Thymus (tissue), 14 donors: ENCODE measurements at places on chromosomes 6 and 20. TPM values are rescaled to one million over a fixed set of nuclear protein-coding genes. Genes with fewer than 3 reads are reported as not detected.

- H3K4me3 ChIP-seq = no peak overlapping the region
- DNase-seq = no peak
These were observed 222.8 kb upstream of the CITED2 start for GRCh38 chr6:139597087-139597763.

DNA sequence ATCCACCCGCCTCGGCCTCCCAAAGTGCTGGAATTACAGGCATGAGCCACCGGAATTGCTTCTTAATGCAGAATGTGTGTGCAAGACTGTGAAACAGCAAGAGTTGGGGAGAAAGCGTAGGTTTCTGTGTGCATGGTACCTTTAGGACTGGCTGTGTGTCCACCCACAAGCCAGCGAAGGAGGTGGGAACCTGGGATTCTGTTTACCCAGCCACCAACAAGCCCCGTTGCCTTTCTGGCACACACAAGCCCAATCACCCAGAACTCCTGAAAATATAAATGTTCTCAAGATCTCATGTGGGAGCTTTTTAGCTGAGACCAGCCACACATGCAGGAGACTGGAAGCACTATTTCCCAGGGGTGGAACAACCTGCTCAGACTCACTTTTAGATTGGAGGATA is 4.9 kb upstream of the RNF24 start:
- H3K36me3 ChIP-seq = no peaks in the 10 kb centered on the region
- no peak overlapping the region for H3K4me3 ChIP-seq
- H3K27me3 ChIP-seq = no peaks in the 10 kb centered on the region
- no peak overlapping the region for H3K27ac ChIP-seq
- H3K4me1 ChIP-seq = peaks cover 16% of the 10 kb centered on the region

Gene FAM135A
- polyA plus RNA-seq = 16.0 TPM

DNA sequence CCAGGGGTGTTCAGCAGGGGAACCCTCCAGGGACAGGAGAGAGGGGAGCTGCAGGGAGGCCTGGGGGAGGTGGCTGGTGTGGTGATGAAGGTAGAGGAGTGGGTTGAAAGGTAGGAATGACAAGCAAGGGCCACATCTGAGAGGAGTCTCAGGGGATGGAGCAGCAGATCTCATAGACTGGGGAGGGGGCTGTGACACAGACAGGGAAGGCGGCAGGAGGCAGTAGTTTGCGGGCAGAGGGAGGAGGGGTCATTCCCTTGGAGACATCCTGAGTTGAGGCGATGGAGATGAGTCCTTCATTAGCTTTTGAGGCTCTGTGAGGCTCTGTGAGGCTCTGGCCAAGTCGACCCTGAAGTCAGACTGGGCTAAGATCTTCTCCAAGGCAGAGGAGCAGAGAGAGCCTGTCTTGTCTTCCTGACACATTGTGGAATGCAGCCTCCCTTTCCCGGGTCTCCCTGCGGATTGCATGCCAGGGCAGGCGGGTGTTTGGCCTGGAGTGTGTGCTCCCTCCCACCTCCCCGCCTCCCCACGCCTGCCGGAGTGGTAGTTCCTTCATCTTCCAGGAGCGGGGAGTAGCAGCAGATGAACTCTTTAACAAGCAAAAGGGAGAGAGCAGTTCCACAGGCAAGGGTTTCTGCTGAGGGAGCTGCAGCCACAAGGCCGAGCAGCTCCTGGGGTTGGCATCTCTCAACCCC is 34.3 kb upstream of the MLN start:
- H3K4me3 ChIP-seq = no peak overlapping the region
- H3K27me3 ChIP-seq = peaks cover 2% of the 10 kb centered on the region
- H3K36me3 ChIP-seq = no peaks in the 10 kb centered on the region
- peak overlapping the region; percentile 46 for H3K27ac ChIP-seq
- DNase-seq = no peak
- H3K4me1 ChIP-seq = peaks cover 20% of the 10 kb centered on the region
